Cerebellar nuclear complex (tissue), 1 donor: ENCODE measurements at places on chromosomes 6 and 20.

DNA sequence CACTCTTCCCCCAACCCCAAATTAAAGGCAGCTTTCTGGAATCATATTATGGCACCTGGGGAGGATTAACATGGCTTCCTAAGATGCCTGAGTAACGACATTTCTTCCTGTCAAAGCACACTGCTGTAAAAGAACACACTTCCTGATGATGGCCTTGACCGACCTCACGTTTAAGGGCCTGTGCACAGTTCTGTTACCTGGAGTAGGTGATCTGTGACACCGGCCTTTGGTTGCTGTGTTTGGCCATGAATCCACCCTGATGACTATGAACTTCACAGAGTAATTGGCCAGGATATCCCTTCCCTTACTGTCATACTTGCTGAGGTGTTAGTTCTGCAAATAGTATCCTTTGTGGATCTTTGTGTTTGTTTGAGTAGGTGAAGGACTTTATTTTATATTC is 45.8 kb downstream of the PLCB4 start:
- no peak for DNase-seq

DNA sequence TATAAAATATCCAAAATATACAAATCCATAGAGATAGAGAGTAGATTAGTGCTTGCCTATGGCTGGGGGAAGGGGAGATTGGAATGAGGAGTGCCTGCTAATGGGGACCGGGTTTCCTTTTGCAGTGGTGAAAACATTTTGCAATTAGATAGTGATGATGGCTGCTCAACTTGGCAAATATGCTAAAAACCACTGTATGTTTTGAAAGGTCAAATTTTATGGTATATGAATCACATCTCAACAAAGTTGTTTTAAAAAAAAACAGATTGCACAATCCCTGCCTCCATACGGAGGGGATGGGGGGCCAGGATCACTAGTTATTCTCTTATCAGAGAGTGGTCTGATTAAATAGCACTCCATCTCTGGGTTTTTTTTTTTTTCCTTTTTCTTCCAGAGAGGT is 76.9 kb upstream of the RIPOR2 start:
- no peak for DNase-seq

DNA sequence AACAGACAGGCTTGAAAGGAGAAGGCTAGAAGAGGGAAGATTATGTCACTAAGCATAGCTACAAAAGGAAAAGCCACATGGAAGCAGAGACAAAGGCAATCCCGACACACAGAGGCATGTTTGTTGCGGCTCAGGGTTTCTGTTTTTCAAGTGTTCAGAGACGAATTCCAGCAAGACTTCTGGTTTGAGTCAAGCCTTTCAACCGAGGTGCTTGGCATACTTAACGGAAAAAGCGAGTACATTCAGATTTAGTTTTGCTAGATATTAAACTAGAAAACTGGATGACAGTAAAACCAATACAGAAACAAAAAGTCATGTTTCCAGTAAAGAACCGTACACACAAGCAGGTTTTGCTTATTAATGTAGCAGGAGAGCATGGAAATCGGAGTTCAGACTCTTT is 27.2 kb downstream of the MCUR1 start:
- DNase-seq: no peak

DNA sequence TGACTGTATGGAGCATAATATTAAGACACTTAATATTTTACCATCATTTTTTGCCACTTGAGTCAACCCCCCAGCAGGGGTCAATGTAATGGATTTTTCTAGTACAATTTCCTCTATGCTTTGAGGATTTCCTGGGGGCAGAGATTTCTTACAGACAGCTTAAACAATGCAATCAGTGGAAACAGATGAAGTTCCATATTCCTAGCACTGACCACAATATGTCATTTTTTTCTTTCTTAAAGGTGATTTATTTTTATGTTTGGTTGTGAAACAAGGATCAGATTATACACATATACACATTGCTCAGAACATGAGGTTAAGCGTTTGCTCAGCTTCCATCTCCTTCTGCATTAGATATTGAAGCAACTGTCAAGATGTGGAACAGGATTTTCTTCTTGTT is 82.0 kb upstream of the ID4 start:
- DNase-seq: no peak

- peak; percentile 18 for DNase-seq
These were observed 3.2 kb upstream of the DEF6 start for GRCh38 chr6:35294308-35294945.

DNA sequence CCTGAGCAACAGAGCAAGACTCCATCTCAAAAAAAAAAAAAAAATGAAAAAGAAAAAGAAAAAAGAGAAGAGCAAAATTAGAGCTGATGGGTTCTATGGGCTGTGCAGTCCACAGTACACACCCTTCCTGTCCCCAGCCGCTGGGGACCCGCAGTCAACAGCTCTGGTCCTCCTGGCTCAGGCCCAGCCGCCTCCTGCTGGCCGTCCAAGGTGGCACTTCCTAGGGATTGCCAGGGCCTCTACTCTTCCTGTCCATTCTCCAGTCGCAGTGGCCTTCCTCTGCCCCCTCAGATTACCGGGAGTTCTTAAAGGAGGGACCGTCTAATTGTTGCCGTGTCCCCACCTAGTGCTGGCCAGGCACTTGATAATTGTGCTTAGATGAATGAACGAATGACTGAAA is 41.7 kb downstream of the TMEM242 start:
- DNase-seq: no peak

DNA sequence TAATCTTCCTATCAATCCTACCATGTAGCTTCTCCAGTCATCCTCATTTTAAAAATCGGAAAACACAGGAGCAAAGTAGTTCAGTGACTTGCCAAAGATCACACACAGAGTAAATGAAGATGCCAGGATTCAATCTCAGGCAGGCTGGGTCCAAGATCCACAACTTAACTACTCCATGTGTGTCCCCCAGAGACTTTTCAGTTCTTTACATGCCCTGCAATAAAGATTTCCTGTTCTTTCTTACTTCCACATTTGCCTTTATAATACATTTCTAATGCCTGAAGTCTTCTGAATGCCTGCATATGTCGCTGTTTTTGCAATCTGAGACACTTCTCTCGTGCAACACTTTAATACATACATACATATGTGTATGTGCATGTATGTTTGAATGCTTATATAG is 121.7 kb upstream of the MARCKS start:
- no peak for DNase-seq

GRCh38 chr6:71446057-71446456 is 157.4 kb downstream of the OGFRL1 start:
- no peak for DNase-seq

- DNase-seq: no peak
These were observed 46.6 kb downstream of the DUSP22 start for GRCh38 chr6:338815-339262.

DNA sequence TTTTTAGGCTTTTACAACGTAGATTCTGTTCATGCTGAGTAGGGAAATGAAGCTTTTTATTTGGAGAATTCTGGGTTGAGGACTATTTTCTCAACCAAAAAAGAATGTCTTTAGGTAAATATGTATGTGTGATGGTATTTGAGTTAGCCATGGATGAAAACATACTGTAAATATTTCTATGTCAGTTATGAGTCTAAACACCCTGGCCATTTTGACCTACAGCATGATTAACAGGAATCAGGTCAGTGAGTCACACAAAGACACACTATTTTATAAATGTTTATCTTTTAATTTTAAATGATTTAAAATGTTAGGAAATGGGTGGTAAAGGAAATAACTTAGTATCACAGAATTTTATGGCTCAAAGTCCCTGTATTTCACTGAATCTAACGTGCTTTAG is 851.7 kb upstream of the MAP3K7 start:
- no peak for DNase-seq

DNA sequence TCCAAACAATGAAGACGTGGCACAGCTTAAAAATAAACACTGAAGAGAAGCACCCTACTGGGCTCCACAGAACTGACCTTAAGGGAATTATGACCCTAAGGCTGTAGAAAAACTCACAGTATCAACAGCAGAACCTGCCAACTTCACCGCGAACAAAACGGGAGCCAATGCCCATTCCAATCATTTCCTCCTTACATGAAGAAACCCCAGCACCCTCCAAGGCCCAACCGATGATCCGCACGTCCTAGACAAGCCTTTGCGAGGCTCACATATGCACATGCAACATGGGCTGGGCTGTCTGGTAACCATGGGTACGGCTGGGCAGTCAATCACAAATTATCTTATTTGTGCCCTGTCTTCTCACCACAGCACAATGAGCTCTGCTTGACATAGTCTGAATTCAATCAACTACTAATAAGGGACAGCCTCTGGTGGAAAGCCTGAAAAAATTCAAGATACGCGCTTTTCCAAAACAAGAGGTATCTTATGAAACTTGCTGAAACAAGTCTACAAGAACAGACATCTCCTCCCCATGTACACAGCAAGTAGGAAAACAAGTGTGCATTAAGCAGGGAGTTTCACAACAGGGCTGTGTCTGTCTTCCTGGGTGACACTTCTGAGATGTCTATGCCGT is 1.7 kb downstream of the DIDO1 start:
- no peak for DNase-seq

GRCh38 chr6:46338131-46338530 is 153.1 kb downstream of the RCAN2 start:
- DNase-seq: no peak

DNA sequence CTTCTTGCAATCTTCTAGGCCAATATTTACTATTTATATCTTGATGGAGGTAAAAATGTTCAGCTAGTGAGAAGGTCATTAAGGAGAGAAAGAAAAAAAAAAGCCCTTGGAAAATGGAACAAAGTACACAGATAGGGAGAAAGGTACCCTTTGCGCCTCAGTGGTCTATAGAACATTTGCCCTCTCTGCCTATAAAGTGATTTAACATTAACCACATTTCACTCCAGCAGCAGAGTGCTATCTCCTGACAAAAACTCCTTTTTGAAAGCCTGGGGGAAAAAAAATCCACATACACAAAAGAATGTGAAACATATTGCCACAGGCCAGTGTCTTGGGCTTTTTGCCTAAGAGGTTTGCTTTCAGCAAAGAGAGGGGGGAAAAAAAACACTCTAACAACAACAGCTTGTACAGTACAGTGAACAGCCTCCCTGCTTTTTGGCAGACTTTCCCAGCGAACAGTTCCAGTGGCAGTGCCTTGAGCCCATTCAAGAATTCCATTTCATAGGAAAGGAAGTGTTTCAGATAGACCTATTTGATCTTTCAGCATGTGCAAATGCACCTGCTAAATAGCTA is 695 bp downstream of the ARHGAP18 start:
- DNase-seq: no peak

- no peak for DNase-seq
These were observed 26.9 kb upstream of the FOXP4 start for GRCh38 chr6:41519305-41519744.

DNA sequence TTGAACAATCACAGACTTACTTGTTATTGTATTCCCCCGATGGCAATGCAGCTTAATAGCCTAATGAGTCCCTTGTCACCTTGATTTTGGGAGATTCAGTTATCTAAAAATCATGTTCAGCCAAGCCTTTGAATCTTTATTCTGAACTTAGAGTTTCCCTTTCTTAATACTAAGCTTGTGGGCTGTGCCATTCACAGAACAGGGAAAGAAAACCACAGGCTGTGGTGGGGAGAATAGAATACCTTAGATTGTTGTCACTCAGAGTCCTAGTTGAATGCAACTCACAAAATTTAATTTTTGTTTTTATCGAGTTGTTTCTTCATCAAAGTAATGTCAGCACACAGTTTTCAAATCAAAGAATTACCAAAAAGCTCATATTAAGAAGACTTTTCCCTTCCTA is 37.4 kb downstream of the RFPL4B start:
- DNase-seq: no peak

- DNase-seq: no peak
These were observed 100.4 kb upstream of the TCF21 start for GRCh38 chr6:133788556-133788955.

GRCh38 chr6:104887350-104887749 is 27.6 kb upstream of the HACE1 start:
- DNase-seq: no peak

- DNase-seq: no peak
These were observed 27.6 kb downstream of the HCK start for GRCh38 chr20:32079655-32080109.

- no peak for DNase-seq
These were observed 159.5 kb downstream of the DTNBP1 start for GRCh38 chr6:15503346-15503680.

- no peak for DNase-seq
These were observed 10.2 kb downstream of the SYNDIG1 start for GRCh38 chr20:24479595-24479994.

- DNase-seq: no peak
These were observed 3.8 kb upstream of the TRIB3 start for GRCh38 chr20:376750-377149.

DNA sequence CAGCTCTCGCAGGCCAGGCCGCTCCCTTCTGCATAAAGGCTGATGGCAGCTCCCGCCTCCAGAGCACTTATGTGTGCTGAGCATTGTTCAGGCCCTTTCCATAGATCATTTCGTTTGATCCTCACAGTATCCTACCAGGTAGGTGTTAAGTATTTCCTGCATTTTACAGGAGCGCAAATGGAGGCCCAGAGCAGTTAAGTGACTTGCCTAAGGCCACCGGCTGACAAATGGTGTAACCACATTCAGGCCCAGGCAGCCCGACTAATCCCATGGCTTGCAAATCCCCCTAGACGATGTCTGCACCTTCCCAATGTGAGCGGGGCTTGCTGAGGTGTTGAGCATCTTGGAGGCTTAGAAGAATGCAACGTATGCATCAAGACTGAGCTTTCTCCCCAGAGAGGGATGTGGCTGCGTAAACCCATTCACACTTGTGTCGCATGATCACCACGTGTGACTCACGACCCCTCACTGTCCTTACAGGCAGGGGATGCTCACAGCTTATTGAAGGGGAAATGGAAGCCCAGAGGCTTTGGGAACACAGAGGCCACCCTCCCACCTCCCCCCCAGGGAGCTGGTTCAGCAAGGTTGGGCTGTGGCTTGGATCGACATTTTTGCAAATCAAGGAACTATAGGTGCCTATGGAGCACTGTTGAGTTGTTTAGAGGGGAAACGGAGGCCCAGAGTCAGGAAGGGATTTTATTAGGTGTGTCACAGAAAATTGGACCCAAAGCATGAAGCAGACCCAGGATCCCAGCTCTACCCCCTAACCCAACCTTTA is 7.0 kb downstream of the BPIFB2 start:
- no peak for DNase-seq

- peak; percentile 63 for DNase-seq
These were observed 69.0 kb downstream of the ZHX3 start for GRCh38 chr20:41248368-41249024.

DNA sequence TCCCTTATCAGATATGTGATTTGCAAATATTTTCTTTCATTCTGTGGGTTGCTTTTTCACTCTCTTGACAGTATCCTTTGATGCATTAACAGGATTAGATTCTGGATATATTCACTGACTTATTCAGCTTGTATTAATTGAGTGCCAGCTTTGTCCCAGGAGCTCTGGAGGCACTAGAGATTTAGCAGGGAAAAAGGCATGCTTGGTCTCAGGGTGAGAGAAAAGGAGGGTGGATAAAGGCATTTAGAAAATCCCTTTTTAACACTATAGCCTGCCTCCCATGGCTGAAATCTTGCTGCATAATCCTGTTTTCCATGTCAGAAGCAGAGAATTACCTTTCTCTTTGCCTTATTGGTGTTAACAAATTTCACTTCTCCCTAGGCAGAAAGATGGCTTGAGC is 28.5 kb upstream of the SIRT5 start:
- no peak for DNase-seq
